ENCODE measurements at places on chromosomes 5 and 9. TPM values are rescaled to one million over a fixed set of nuclear protein-coding genes. Genes with fewer than 3 reads are reported as not detected.

The PCDHB12 gene
- 1.7 TPM for total RNA-seq

The TRIM7 gene
- 5.8 TPM for total RNA-seq

The C9orf153 gene
- not detected for total RNA-seq

The AK3 gene
- 153 TPM for total RNA-seq

The PDCD1LG2 gene
- total RNA-seq, result 2.4 TPM

The PCDHGB4 gene
- 5.5 TPM for total RNA-seq

The MEGF10 gene
- total RNA-seq, result 1.1 TPM

The AGXT2 gene
- not detected for total RNA-seq

The CCNI2 gene
- not detected for total RNA-seq

The MARCHF11 gene
- 3.2 TPM for total RNA-seq

GRCh38 chr5:74639807-74640449, 600 bp downstream of the ENC1 start:
- peak; percentile 57 for DNase-seq

- DNase-seq, result no peak
These were observed 6.4 kb upstream of the ARL14EPL start for GRCh38 chr5:116025866-116026265.

DNA sequence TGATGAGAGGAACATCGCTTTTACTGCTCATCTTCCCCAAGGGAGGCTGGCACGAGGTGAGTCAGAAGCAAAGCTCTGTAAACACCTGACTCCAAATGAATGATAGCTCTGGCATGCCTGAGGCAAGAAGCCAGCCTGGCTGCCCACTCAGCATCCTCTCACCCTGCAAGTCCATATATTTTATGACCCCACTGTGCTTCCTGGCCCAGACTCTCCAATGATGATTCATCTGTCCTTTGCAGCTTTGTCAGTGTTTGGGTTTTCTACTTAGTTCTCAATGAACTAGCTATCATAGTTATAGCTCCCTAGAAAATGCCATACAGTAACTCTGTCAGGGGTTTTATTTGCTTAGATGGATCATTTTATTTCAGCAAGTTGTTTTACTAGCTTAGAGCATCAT, 52.1 kb upstream of the FSTL4 start:
- no peak for DNase-seq

DNA sequence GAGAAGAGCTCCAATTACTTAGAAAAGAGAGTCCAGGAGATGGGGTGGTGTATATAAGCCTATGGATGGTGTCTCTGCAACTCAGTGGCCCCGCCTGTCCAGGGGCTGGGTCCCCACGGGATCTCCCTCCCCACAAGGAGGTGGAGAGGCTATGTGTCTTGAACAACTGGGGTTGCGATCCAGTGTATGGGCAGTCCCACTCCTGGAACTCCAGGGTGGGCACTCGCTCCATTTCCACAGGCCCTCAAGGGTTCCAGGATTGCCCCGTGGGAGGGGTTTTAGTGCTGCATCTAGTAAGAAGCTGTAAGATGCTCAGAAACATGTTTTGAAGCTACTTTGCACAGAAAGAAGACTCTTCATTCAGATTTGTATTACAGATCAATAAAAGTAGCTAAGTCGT, 558 bp upstream of the SMAD5 start:
- DNase-seq, result peak; percentile 15

DNA sequence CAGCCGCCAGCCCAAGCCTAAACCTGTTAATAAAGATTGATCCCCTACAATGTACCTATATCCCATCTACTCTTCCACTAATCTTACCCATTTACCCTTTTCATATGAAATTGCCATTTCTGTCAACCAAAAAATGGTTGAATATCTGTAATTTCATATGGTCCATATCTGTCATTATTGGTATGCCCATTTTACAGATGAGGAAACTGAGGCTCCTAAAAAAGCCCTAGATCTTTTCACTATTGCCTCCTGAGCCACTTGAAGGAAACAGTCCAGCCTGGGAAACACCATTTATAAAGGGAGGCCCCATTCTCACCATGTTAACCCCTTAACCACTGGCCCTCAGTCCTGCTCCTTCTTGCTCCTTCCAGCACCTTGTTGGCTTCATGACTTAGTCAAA, 41.2 kb upstream of the SNAPC3 start:
- DNase-seq, result no peak

GRCh38 chr9:130265431-130266235, at the start of gene HMCN2:
HMCN2 (plus strand) TSS chr9:130265760; CDS start chr9:130265879, 119 bp downstream.
- no peak for DNase-seq

DNA sequence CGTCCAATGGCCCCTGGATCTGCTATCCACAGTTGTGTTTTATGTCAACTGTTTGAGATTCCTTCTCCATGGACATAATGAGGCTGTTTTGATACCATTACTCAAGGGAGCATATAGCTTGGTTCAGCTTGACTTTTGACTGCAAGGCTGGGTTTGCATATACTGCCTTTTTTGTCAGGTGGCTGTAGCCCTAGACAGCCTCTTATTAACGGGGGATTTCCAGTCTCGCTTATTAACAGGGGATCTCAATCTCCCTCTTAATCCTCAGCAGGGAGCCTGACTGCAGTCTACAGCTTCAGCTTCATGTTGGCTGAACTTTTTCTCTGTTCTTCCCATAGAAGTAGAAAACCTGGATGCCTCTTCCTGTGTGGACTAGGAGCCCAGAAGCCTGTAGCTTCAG, 73.7 kb upstream of the TNC start:
- no peak for DNase-seq

DNA sequence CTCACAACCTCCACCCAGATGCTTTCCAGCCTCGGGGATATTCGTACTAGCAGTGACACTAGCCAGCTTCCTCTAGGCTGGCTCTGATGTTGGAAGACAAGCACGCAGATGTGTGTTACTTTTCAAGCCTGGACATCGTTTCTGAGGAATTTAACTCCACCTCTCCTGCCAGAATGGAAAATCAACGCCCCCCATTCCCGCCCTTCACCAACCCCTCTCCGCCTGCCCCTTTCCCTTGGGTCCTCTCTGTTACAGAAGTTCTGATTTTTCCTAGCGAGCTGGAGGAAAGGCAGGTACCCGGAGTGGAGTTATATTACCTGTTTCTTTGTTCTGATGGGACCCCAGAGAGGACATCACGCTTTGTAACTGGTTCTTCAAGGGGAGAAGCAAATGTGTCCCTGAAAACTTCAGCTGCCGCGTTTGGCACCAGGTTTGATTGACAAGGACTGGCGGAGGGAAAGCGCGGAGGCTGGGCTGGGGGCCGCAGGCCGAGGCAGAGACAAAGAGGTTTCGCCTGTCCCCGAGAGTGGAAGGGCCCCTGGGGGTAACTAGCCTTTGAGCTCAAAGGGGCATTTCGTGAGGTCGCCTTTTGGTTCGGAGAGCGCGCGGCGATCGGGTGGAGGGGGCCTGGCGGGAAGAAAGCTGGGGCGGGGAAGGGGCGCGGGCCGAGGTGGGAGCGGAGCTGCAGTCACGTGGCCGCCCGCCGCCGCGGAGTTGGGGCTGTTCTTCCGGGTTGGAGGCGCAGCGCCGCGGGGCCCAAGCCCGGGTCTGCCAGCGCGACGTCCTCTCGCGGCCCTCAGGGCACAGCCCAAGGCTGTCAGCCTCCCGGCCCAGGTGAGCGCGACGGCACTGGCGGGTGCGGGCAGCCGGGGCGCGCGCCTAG, at the start of gene NNT:
NNT (plus strand) TSS at position 720 of the 883 bp plus-strand sequence. CDS start 6,016 bp downstream, outside the sequence.
- DNase-seq, result peak; percentile 93

GRCh38 chr9:113352411-113352810, 3.1 kb downstream of the BSPRY start:
- no peak for DNase-seq

DNA sequence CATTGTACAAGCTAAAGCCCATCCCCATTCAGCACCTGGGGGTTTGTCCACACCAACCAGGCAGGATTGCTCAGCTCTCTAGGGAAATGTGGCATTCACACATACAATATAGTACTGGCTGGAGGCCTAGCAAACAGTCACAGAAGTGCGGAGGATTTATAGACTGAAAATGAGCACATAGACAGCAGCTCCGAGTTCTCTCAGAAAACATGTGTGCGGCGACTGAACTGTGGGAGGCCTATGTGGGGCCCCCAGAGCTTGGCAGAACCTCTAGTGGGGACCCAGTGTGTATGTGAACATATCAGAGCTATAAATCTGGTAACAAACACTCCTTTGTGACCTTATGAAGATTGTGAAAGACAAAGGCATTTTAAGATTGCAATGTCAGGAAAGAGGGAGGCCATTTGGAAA, 431.1 kb downstream of the DTWD2 start:
- DNase-seq, result no peak

- DNase-seq, result no peak
These were observed 14.6 kb downstream of the TRIM14 start for GRCh38 chr9:98104445-98104881.

DNA sequence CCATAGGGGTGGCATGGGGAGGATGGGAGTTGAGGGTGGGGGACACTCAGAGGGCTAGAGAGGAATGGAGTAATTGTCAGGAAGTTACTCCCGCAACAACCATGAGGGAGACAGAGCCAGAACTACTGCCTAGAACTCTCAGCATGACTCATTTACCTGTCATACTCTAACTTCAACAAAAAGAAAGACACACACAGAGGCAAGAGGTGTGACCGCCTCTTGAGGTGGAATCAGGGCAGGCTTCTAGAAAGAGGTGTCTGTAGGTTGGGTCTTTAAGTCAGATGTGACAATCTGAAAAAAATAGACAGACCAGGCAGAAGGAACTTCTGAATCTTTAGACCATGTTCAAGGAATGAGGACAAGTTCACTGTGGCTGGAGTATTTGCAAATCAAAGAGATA, 73.4 kb downstream of the GABBR2 start:
- DNase-seq, result no peak

DNA sequence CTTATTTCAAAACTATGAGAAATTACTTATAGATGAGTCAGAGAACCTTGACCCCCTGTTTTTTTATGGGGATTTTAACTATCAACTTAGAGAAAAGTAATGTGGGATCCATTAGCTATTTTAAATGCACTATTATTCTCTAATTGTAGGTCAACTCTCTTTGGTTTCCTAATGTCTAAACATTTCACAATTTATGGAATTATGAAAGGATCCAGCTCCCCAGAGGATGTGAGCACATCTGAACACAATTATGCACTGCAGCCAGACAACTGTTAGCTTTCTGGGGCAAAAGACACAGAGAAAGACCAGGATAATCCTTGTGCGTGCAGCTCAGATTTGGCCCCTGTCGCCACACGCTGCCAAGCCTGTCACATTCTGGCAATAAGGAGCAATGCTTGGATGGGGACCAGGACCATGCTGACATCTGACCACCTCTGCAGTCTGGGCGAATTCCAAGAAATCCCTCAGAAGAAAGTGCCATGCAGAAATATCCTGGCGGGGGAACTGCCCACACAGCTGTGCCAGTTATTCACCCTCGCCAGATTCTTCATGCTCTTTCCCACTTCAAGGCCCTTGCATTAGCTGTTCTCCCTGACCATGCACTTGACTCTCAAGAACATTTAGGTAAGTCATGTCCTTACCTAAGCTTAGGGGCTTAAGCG, 22.2 kb upstream of the CMBL start:
- DNase-seq, result peak; percentile 68

DNA sequence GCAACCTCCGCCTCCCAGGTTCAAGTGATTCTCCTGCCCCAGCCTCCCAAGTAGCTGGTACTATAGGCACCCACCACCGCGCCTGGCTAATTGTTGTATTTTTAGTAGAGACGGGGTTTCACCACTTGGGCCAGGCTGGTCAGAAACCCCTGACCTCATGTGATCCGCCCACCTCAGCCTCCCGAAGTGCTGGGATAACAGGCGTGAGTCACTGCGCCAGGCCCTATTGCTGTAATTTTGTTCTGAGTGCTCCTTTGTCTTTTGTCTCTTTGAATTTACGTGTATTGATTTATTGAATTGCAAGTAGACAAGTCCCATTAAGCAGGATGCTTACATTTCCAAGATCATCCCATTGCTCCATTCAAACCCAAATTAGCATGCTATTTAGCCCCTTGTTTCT, 186.7 kb downstream of the MSX2 start:
- DNase-seq, result no peak

- no peak for DNase-seq
These were observed 147.6 kb downstream of the SV2C start for GRCh38 chr5:76230711-76231285.

DNA sequence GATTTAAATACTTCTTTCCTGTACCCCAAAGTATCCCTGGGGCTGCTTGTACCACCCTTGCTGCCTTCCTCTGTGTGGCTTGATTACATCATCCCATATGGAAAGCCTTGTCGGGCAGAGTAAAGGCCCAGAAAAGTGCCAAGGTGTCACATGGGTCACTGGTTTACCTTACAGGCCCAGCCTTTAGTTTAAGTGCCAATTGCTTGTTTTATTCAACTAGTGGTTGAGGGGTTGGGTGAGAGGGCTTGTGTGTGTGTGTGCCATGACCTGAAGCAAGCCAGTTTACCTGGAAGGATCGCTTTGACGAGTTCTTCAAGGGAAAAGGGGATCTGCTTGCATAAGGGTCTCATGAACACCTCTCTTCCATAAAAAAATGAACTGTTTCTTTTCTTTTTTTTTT, 7.8 kb upstream of the HSPA9 start:
- no peak for DNase-seq

GRCh38 chr9:116860509-116861120, 173.5 kb downstream of the TRIM32 start:
- peak; percentile 68 for DNase-seq

GRCh38 chr5:78903353-78903752, 81.8 kb downstream of the ARSB start:
- DNase-seq, result no peak

DNA sequence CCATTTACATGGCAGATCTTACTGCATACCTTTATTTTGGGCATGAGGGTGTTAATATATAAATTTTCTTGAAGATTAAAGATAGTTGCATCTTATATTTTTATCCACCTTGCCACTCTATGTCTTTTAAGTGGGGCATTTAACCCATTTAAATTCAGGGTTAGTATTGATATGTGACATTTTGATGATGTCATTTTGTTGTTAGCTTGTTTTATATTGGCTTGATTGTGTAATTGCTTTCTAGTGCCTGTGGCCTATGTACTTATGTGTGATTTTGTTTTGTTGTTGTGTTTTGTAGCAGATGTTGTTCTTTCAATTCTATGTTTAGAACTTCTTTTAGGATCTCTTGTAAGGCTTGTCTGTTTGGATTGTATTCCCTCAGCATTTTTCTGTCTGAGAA, 939.9 kb upstream of the CDH9 start:
- no peak for DNase-seq

DNA sequence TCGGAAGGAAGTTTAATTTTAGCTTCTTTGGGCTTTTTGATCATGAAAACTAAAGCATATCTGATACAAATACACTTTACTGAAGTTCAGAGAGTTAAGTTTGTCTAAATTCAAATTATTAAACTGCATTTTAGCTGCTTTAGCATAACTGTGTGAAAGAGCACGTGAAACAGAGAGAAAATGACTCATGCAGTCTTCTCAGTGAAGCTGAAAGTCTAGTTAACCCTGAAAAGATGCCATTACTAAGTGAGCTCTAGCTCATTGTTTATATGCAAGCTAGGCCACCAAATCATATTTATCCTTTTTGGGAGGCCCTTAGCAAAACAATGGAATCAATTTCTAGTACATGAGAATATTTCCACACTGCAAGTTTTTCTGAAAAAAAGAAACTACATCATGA, 27.6 kb downstream of the TPD52L3 start:
- DNase-seq, result no peak

DNA sequence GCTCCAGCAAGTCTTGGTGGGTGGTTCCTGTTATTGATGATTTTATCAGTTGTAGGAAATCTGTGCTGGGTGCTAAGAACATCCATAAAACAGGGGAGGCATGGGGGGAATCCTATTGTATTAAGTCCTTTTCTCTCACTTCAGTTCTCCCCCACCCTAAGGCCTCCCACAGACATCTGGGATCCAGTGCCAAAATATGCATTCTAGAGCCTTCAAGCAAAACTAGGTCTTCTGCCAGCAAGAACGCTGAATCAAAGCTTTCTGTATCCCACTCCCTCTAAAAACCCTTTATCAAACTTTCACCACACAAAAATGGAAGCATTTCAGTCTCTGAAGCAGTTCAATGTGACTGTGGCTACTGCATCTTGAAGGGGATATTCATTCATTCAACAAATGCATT, 281.9 kb downstream of the GAS1 start:
- DNase-seq, result no peak
